SW 1271 (cell line): ENCODE measurements at places on chromosomes 6 and 20.

GRCh38 chr6:63305277-63305676 is 14.5 kb downstream of the LGSN start:
- DNase-seq = no peak

GRCh38 chr6:133991096-133991593 is 38.1 kb downstream of the TBPL1 start:
- DNase-seq = no peak

DNA sequence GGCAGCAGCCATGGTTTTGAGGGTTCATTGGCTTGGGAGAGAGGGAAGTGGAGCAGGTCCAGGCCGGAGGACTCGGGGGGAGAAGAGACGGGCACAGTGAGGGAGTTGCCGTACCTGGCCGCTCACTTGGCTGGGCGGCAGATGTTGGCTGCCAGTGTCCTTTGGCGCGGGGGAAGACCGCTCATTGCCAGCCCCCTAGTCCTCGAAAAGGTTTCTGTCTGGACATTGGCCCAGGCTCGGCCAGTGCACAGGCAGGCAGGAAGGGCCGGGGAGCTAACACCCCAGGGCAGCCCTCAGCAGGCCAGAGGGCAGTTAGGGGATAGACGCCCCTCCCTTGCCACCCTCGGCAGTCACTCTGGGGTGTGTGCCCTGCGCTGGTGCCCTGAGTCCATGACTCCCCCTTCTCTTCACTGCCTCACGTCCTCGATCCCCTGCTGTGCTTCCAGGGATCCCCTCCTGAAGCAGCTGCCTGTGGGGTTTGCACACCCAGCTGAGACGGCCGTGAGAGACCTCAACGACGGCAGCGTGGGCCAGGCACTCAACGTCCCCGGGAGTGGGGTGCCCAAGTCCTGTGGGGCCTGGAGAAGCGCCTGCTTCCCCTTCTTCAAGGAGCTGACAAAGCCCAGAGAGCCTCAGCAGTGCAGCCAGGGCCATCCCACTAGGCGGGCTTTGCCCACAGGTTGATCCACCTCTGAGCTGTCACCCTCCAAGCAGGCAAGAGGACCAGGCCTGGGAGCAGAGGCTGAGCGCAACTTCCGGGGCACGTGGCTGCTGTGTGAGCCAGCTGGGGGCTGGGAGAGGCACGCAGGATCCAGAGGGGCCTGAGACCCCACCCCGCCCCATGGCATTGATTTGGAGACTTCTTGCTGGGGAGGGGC is 20.4 kb downstream of the RBM38 start:
- no peak for DNase-seq

- peak; percentile 28 for DNase-seq
Observed at GRCh38 chr20:62708591-62709536, at the start of gene NTSR1. Gene NTSR1, plus strand, starts transcription at chr20:62708836. Its CDS starts 372 bp downstream, at chr20:62709208.

DNA sequence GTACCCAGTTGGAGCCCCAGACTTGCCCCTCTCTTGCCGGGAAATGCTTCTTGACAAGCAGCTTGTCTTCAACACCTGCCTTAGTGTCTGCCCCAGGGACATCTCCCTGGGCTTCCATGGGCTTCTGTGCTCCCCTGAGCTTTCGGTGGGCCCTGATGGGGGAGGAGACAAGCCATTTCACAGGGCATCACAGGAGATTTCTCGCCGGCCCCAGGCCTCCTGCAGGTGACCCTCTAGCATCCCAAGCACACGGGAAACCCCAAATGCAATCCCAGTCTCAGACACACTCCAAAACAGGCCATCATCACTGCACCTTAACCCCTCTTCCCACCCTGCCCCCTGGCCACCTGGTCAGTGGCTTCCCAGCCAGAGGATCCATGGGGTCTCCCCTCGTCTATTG is 74.5 kb downstream of the JPH2 start:
- no peak for DNase-seq

DNA sequence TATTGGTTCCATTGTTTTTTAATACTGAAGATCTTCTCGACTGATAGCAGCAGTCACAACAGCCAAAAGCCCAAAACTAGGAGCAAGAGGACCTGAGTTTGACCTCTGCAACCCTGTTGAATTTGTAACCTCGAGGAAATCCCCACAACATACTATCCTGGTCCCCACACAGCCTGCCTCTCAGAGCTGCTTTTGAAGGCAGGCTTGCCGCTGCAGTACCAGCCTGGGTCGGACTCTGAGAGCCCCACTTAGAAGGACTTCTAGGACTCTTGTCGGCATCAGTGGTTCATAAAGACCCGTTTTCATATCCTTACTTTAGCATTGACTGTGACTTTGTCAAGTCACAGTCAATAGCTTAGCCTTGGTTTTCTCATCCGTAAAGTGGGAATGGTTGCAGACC is 49.3 kb downstream of the EBF4 start:
- no peak for DNase-seq
